Fibroblast of skin of scalp (primary cell): ENCODE measurements at places on chromosomes 3 and 15.

DNA sequence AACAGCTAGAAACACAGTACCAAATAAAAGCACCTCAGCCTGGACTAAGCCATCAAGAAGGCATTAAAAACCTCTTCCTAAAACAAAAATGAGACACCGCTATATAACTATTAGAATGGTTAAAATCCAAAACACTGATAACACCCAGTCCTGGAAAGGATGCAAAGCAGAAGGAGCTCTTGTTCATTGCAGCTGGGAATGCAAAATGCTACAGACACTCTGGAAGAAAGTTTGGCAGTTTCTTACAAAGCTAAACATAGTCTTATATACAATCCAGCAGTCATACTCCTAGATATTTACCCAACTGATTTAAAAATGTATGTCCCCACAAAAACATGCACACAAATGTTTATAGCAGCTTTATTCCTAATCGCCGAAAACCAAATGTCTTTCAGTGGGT lies 35.7 kb downstream of the CHSY1 start:
- no peak for DNase-seq

GRCh38 chr3:104629038-104629437 lies 737.7 kb upstream of the ALCAM start:
- DNase-seq: peak; percentile 84

GRCh38 chr15:83835479-83835878 lies 181.6 kb downstream of the ADAMTSL3 start:
- DNase-seq: no peak

DNA sequence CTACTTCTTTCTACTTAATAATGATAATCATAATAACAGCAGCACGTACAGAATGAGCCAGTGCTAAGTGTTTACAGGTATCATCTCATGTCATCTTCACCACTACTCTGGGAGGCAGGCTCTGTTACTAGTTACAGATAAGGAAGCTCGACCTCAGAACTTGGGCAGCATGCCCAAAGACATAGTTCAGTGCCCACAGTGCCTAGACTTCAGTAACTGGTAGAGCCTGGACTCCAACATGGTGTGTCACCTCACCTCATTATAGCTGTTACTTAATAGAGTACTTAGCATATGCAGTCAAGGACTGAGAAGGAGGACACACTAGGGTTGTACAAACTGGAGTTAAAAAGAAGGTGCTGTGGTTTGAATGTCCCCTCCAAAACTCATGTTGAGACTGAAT lies 7.6 kb downstream of the GADL1 start:
- DNase-seq: no peak

DNA sequence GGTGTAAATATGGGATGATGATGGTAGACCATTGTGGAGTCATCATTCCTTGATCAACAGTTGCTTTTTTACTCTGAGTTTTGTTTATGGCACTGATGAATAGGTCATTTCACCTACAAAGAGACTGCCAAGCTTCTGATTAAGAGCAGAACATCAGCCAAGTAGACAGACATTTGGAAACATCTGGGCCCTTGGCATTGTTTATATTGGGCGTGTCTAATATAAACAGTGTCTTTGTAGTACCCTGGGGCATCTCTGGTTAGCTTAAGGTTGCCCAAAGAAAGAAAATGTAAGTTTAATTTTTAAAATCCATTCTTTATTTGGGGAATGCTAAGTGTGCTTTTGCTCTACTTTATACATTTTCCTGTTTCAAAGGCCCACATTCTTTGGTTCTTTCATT lies 377.0 kb downstream of the FEZF2 start:
- no peak for DNase-seq

- no peak for DNase-seq
These were observed 8.2 kb upstream of the ATP13A3 start for GRCh38 chr3:194494951-194495374.

- peak; percentile 99 for DNase-seq
These were observed 20.3 kb downstream of the PPCDC start for GRCh38 chr15:75043509-75044257.

- DNase-seq: peak; percentile 84
These were observed 366.0 kb downstream of the PTPRG start for GRCh38 chr3:61927332-61927731.

GRCh38 chr3:136728473-136728872 lies 23.7 kb downstream of the STAG1 start:
- peak; percentile 18 for DNase-seq
